ENCODE measurements at places on chromosomes 11 and 22. TPM values are rescaled to one million over a fixed set of nuclear protein-coding genes. Genes with fewer than 3 reads are reported as not detected.

Gene RPS6KA4
- total RNA-seq: 54.0 TPM

Gene MPEG1
- total RNA-seq: not detected

Gene OR5P2
- not detected for total RNA-seq

Gene DGCR6
- total RNA-seq: 2.4 TPM

Gene NEAT1
- 553 TPM for total RNA-seq

Gene XKR3
- total RNA-seq: not detected

Gene CNGA4
- not detected for total RNA-seq

Gene TPBGL
- not detected for total RNA-seq

Gene HYOU1
- total RNA-seq: 138 TPM

Gene DCHS1
- total RNA-seq: 42.3 TPM

Gene ANO1
- total RNA-seq: 0.16 TPM

Gene TSPO
- 353 TPM for total RNA-seq

Gene GAB2
- total RNA-seq: 22.0 TPM

Gene KRTAP5-5
- total RNA-seq: not detected

Gene CCDC116
- 0.61 TPM for total RNA-seq

Gene OR10G4
- total RNA-seq: not detected

Gene TSGA10IP
- total RNA-seq: not detected
